Stimulated activated CD8-positive, alpha-beta memory T cell treated with anti-CD3 and anti-CD28 coated beads, Interleukin-7, amount 100 ng/mL, for 1 hour (primary cell): ENCODE measurements at places on chromosomes 5 and 9.

- no peak for DNase-seq
These were observed 25.5 kb upstream of the STXBP1 start for GRCh38 chr9:127586537-127586936.

- DNase-seq = no peak
These were observed 134.8 kb upstream of the MSX2 start for GRCh38 chr5:174589599-174589998.

DNA sequence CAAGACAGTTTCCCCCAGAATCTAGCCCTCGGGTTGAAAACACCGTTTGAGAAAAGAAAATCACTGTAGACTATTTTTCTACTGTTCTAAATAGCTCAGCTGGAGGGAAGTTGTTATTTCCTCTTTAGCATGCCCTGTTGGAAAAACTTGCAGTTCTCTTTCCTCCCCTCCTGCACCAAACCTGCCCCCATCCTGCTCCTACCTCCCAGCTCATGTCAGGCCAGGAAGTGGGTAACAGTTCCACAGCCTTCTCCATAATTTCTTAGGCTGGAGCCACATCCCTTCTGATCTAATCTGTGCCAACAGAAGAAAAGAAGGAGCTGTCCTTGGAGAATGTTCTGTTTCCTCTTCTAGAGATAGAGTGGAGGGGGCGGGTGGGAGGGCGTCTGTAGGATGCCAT, 437.7 kb downstream of the SPOCK1 start:
- DNase-seq = no peak

- no peak for DNase-seq
These were observed at the start of gene RAI14 for GRCh38 chr5:34656001-34656699. Gene RAI14 (plus strand): TSS chr5:34656328. CDS start chr5:34686920, 30,592 bp downstream.

GRCh38 chr5:133853646-133854365, 114.6 kb downstream of the C5orf15 start:
- no peak for DNase-seq

GRCh38 chr5:37015795-37016666, 139.5 kb downstream of the NIPBL start:
- no peak for DNase-seq

DNA sequence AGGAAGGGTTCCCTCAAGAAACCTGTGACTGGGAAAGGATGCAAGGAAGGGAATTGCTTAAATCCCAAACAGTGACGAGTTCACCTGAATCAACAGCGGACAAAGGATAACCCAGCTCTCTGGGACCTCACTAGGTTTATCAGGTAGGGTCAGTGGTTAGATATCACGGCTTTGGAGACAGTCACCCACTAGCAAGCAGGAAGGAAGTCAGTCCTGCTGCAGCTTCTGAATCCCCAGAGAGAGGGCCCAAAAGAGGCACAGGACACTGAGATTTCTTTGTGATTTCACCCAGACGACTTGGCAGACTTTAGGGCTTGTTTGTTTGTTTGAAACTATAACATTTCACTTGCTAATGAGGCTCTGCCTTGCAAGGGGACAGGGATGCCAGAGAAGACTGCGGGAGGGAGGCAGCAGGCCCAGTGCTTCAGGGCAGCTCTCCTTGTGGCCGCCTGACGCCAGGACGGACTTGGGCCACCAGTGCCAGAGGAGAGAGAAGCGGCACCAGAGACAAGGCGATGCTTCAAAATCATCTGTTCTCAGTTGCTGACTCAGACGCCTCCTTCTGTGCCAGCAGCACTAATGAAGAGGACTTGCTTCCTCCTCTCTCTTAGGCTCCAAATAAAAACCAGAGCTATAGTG, 275.6 kb upstream of the SLC30A5 start:
- no peak for DNase-seq

GRCh38 chr5:71830681-71831539, 111.8 kb downstream of the CARTPT start:
- no peak for DNase-seq

DNA sequence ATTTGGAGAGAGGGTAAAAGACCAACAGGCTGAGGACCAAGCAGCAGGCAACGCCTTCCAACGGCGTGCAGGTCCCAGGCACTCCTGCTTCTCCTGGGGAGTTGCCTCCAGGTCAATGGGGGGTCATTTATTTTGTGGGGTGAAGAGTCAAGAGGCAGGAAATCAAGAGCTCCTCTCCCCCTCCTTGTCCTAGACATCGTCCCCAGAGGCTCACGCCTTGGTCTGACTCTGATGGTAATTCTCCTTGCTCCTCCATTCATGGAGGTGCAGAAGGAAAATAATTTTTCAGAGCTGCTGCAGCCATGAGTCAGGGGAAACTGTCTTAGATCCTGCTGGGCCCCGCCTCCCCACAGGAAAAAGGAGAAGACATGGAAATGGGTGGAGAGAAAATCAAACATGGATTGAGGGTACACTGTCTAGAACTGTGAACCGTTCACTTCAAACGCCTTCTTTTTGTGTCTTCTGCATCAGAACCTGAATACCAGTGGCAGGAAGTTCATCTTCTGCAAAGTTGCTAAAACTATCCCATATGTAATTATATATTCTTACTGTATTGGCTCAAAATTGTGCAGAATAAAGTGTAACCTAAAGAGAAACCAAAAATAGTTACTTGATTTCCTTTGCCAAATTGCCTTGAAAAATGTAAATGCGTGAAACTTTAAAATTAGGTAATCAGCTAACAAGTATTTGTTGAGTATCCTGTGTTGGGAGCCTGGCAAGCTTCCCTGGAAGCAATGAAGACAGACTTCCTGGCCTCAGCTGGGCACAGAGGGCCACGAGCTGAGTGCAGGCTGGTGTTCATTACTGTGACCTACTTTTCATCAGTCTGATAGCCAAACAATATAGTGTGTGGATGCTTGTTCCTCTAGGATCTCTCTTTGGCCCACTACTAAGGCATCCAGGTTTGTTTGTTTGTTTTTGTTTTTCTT, 142.0 kb downstream of the CMYA5 start:
- no peak for DNase-seq

- no peak for DNase-seq
These were observed 193.6 kb downstream of the HSPA4 start for GRCh38 chr5:133245191-133246052.

- DNase-seq = no peak
These were observed 32.0 kb upstream of the GTF2H2C start for GRCh38 chr5:69528035-69528434.

DNA sequence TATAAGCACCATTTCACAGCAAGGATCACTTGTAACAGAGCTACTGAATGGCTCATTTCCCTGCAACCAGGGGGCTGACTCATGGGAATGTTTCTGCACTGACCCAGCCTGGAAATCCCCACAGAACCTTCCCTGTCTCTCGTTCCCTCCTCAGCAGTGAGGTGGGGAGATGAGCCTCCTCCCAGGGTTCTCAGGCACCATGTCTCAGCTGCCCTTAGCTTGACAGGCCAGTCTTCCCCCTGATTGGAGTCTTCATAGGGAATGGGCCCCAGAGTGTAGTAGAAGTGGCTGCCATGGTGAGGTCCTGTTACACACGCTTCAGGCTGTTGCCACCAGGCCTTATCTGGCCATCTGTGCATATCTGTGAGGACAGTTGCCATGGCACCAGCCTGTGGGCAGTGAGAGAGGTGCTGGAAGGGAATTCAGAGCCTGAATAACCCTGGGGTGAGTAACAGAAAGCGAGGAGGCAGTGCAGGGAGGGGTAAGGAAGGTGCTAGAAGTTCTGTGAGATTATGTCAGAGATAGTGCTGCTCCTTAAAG, 324.4 kb downstream of the ENC1 start:
- DNase-seq = no peak

DNA sequence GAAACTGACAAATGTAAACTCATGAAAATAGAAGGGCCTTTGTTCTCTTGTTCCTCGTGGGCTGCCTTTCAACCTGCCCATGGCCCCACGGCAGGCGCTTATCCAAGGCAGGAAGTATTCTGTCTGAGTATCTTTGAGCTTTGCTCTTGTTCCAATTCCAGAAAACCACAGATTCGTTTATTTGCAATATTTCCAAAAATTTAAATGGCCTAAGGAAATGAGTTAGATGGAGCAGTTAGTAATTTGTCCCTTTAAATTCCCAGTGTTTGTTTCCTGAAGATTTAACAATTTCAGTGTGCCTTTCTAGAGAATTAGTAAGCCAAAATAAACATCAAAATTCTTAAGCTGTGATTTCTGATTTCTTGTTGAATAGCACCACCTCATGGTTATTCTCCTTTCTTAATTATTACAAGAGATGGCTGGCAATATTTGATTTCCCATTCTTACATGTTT, 299.4 kb upstream of the RASA1 start:
- no peak for DNase-seq

- DNase-seq = no peak
These were observed 1068.3 kb upstream of the EDIL3 start for GRCh38 chr5:85453026-85453349.

DNA sequence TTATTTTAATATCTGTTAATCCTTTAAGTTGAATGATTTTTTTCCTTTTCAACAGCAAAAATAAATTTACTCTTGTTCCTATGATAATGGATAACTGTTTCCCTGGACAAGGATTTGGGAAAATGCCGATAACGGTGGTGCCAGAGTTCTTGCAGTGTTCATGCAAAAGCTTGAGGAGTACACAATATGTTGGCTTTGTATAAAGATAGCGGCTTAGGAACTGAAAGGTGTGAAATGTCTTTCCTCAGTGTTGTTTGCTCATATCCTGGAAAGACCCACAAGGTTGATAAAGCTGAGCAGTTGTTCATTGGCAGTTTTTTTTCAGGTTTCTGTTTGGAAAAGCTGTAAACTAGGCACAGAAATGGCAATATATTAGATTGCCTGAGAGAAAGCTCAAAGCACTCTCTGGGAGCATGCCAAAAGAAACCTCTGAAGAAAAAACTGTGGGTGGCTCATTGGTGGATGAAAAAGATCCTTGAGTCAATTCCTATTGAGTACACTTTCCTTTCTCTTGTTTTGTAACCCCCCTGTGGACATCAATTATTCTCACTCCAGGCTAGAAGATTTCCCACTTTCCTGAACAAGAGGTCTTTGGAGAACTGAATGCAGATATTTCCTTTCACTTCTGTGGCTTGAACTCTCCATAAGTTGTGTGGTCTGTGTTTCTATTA, 117.2 kb upstream of the RGMB start:
- DNase-seq = no peak

DNA sequence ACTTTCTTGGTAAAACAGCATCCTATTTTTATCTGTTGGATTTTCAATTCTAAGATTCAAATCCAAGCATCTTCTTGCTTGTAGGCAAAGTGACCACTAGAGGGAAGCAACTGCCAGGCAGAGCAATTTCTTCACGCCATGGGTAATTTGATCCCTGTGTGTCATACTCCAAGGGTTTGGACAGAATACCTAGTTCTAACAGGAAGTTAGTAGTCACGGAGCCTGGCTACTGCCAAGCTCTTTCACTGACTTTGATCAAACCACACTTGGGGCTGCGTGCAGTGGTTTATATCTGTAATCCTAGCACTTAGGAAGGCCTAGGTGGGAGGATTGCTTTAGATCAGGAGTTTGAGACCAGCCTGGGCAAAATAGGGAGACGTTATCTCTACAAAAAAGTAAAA, 473.6 kb upstream of the TNC start:
- no peak for DNase-seq

DNA sequence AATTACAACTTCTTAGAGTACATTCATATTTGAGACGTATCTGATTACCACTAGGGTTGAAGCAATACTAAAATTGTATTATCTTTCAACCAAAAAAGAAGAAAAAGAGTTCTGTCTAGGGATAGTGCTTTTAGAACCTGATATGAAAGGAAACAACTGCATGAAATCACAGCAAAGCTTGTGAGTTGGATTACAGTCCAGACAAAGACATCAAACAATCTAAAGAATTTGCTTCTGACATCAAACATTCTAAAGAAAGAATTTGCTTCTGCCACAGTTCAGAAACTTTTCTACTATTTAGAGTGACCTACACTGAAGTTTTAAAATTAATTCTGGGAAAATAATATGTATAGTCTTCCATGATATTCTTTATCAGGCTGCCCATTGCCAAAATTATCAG, 1141.1 kb upstream of the ACO1 start:
- DNase-seq = no peak

- DNase-seq = no peak
These were observed 270.1 kb downstream of the ARHGEF28 start for GRCh38 chr5:73896097-73896496.

DNA sequence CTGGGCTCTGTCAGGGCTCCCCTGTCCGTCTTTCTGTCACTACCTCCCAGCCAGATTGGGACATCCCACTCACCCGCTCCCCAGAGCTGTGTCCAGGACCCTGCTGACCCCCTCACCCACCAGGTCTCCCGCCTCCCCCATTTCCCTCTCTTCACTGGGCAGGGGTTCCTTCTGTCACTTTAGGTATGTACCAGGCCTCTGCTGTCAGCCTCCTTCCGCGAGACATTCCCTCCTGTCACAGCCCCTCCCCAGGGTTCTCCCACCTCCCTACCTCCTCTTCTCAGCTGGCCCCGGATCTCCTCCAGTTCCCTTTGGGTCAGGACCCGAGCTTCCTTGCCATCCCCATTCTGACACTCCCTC, 488 bp downstream of the POLR1E start:
- no peak for DNase-seq

- DNase-seq = no peak
These were observed 35.6 kb downstream of the PLAC8L1 start for GRCh38 chr5:146069780-146070099.

DNA sequence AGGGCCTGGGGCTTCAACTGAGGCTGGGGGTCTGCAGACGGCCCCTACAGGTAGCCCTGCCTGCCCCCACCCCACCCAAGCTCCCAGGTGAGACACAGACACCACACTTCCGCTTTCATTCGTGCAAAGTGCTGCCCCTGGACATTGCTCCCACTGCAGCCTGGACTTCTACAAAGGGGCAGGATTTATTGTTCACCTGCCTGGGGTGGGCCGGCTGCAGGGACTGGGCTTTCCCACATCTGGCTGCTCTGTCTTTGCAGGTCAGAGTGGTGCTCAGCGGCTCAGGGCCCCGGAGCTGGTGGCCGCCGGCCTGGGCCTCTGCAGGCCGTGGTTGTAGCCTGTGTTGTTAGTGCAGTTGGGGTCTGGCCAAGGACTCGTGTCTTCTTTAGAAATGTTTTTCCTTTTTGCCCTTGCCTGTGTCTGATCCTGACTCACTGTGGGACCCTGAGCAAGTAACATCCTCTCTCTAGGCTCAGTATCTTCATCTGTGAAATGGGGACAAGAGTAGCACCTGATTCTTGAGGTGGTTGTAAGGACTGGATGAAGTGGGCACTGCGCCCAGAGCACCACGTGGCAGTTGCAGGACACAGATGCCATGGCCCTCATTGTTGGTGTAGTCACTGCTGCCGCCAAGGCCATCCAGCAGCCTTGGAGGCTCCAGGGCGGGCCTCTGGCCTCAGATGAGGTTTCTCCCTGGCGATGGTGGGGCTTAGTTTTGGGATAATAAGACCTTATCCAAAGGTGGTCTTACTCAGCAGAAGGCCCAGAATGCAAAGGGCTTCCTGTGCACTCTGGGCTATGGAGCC, 143.9 kb downstream of the CACNA1B start:
- DNase-seq = no peak

- no peak for DNase-seq
These were observed 121.1 kb downstream of the FBXL17 start for GRCh38 chr5:108260858-108261170.

GRCh38 chr5:170308686-170309085, 11.1 kb upstream of the LCP2 start:
- no peak for DNase-seq
